EL (cell line): ENCODE measurements at places on chromosomes 12 and 14.

GRCh38 chr12:47360093-47360480, 280.3 kb upstream of the AMIGO2 start:
- DNase-seq = no peak

- DNase-seq = no peak
Observed at GRCh38 chr12:63848450-63848849, 4.0 kb downstream of the SRGAP1 start.

GRCh38 chr12:3869865-3870264, 3.3 kb downstream of the PARP11 start:
- DNase-seq = no peak

- no peak for DNase-seq
Observed at GRCh38 chr14:66237741-66238140, 248.4 kb upstream of the CCDC196 start.

DNA sequence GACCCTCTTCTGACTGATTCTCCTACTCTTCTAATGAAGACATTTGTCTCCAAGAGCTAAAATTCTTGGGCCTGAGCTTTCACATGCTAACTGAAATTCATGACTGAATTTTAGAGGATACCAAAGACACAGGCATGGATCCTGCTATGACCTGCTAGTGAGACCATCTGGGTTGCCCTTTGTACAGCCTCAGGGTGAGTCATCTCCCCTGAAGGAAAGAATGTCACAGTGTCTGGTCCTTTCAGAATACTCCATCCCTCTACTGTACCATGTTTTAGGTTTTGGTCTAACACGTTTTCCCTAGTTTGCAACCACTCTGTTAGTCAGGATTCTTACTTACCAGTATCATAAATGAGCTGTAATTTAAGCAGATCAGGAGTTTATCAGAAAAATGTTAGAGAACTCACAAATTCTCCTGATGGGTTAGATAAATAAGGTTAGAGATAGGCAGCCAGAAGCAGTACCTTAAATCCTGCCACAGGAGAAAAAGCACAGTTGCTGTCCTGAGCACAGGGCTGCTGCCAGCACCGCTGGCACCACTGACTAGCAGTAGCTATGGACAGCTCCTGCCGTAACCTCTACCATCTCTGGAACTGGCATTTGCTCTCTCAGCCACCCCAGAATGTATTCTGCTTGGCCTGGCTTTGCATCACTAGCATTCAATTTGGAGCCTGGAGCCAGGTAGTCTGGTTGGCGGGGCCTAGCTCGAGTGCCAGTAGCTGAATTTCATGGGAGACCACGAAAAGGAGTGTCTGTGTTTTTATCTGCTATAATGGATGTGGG, 127.6 kb downstream of the ANO6 start:
- peak; percentile 80 for DNase-seq
